Diencephalon (tissue), 1 donor: ENCODE measurements at places on chromosomes 1 and 21. TPM values are rescaled to one million over a fixed set of nuclear protein-coding genes. Genes with fewer than 3 reads are reported as not detected.

PAFAH2 gene
- total RNA-seq, result 6.0 TPM

LDLRAD1 gene
- total RNA-seq, result not detected

CPLANE2 gene
- 37.4 TPM for total RNA-seq

C1orf53 gene
- total RNA-seq, result 2.8 TPM

RAD54L gene
- total RNA-seq, result 2.8 TPM

HES2 gene
- not detected for total RNA-seq
